Neural progenitor cell (in vitro differentiated cells): ENCODE measurements at places on chromosomes 3 and 15.

DNA sequence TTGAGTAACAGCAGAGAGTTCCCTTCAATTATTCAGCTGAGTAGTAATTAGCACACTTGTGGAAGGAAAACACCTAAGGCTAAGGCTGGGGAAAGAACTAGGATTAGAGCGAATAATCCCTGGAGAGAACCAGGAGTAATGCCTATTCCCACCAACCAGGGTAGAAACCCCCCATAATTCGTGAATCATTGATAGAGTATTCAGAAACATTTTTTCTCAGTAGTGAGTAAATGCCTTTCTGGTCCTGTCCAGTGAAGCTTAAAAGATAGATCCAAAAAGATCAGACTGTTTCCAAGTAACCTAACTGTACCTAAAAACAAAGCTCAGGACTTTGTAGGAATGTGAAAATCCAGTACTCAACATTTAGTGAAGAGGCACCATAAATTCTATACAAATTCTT, 71.2 kb downstream of the DGKG start:
- no peak for DNase-seq

DNA sequence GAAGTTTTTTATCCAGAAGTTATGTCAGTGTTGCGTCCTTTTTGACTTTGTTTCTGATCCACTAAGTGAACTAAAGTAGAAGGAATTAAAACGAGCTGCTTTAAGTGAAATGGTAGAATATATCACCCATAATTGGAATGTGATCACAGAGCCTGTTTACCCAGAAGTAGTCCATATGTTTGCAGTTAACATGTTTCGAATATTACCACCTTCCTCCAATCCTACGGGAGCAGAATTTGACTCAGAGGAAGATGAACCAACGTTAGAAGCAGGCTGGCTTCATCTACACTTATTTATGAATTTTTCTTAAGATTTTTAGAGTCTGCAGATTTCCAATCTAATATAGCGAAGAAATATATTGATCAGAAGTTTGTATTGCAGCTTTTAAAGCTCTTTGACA, 57.6 kb downstream of the DNAH1 start:
- DNase-seq: no peak

GRCh38 chr3:16234281-16234680, 30.5 kb downstream of the DPH3 start:
- DNase-seq: no peak

- DNase-seq: peak; percentile 50
Observed at GRCh38 chr15:99983886-99984286, 250.6 kb upstream of the LYSMD4 start.

GRCh38 chr3:49004352-49005302, 2.6 kb upstream of the WDR6 start:
- no peak for DNase-seq

DNA sequence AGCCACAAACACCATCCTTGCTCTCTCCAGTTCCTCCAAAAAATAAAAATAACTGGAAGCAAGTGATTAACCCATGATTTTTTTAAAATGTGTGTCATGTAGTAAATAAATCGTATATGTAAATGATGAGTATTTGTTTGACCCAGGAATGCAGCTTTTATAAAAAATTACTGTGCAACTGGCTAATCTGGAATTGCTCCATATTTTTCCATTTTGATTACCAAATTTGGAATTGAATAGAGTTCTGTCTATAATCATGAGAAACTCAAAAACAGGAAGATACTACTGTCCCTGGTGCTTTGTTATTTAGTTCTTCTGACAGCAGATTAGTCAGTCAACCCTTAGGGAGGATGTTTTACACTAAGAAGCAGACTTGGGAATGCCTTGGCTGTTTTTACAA, 116.2 kb downstream of the CCNL1 start:
- DNase-seq: no peak

DNA sequence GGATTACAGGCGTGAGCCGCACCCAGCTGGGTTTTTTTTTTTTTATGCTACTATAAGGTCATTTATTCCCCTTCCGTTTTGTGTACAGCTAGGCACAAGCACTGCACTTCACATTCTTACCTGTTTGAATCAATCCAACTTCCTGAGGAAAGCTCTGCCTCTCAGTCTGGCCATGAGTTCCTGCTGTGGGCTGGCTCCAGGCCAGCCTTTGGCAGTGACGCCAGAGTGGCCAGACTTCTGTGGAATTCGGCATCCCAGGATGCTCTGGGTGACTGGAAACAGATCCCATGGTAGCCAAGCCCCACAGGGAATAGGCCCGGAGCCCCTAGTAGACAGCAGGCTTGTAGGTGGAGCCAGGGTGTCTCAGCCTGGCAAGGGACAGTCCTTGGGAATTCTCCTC, 21.5 kb upstream of the TIMP4 start:
- DNase-seq: no peak

GRCh38 chr3:47586746-47587145, 8.1 kb upstream of the CSPG5 start:
- DNase-seq: no peak

GRCh38 chr3:117248153-117248552, 538.6 kb downstream of the TUSC7 start:
- peak; percentile 23 for DNase-seq

DNA sequence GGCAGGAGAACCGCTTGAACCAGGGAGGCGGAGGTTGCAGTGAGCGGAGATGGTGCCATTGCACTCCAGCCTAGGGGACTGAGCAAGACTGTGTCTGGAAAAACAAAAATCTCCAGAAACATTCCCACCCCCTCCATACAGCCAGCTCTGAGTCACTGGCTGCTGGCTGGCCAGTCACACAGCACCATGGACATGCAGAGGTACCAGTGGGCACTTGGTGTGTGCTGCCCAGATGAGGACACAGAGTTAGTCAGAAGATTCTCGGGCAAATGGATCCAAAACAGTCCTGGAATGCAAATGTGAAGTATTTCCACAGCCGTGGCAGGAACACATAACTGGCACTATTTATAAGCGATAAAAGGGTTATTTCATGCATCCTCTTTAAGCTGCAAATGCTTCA, 44.6 kb downstream of the BDH1 start:
- no peak for DNase-seq

DNA sequence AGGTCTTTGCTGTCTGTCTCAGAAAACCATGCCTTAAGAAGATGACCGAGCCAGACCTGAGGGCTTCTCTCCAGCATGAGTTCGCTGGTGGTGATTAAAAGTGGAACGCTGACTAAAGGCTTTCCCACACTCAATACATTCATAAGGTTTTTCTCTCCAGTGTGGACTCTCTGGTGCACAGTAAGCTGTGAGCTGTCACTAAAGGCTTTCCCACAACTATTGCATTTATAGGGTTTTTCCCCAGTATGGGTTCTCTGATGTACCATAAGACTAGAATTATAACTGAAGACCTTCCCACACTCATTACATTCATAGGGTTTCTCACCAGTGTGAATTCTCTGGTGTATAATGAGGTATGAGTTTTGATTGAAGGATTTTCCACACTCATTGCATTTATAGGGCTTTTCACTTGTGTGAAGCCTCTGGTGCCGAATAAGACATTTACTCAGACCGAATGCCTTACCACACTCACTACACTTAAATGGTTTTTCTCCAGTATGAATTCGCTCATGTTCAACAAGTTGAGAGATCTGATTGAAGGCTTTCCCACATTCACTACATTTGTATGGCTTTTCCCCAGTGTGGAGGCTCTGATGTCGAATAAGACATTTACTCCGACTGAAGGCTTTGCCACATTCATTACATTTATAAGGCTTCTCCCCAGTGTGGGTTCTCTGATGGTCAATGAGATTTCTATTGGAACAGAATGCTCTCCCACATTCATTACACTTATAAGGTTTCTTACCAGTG, 21.9 kb upstream of the ZNF445 start:
- DNase-seq: no peak

- DNase-seq: no peak
Observed at GRCh38 chr3:117488983-117489382, 779.4 kb downstream of the TUSC7 start.

GRCh38 chr3:129195731-129196256, 12.1 kb upstream of the CNBP start:
- DNase-seq: no peak

GRCh38 chr15:68091743-68092142, 37.6 kb downstream of the PIAS1 start:
- DNase-seq: no peak

DNA sequence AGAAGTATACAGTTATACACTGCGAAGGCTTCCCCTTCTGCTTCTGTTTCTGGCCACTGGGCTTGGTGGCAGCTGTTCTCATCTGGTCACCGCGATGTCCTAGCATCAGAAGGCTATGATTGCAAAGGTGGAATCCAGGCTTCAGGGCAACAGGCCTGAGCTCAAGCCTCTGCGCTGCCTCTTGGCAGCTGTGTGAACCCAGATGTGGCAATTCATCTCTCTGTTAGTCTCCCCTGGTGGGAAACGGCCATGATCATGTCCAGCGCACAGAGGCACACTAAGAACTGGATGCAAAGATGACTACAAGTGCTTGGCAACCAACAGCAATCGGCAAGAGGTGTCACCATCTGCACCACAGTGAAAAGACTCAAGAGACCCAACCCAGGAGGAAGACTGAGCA, 78.9 kb downstream of the PCSK6 start:
- no peak for DNase-seq

- no peak for DNase-seq
Observed at GRCh38 chr3:5120446-5120845, 1.6 kb upstream of the ARL8B start.

DNA sequence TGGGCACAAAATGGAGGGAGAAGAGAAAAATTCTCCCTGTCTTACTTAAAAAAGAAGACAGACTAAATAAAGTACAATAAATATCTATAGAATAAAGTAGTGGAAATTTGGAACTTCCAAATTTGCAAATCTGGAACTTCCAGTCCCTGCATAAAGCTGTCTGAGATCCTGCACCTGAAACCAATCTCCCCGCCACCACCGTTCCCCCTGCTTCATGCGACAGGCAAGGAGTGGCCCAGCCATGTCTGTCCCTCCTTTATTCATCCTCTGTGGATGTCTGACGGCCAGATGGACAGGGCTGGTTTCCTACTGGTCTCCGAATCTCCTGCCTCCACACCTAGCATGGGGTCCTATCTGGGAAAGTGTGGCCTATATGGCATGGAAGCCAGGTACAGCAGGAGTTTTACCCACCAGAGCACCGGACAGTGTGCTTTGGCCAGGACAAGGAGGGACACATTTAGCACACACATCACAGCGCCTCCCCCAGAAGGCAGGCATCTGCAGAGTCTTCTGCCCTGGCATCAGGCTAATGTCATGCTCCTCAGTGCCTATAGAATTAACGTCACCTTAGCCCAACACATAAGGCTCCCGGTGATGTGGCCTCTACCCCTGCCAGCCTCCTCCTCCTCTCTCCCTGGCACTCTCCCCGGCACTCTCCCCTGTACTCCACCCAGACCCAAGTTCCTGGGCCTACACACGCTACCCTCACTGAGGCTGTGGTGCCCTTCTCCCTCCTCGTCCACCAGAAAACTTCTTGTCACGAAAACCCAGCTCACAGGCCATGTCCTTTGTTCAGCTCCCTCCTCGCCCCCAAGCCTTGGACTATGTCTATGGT, 170.8 kb downstream of the XXYLT1 start:
- no peak for DNase-seq

- no peak for DNase-seq
Observed at GRCh38 chr3:178392511-178392926, 143.7 kb upstream of the KCNMB2 start.

- DNase-seq: no peak
Observed at GRCh38 chr3:106392915-106393314, 524.1 kb upstream of the CBLB start.

DNA sequence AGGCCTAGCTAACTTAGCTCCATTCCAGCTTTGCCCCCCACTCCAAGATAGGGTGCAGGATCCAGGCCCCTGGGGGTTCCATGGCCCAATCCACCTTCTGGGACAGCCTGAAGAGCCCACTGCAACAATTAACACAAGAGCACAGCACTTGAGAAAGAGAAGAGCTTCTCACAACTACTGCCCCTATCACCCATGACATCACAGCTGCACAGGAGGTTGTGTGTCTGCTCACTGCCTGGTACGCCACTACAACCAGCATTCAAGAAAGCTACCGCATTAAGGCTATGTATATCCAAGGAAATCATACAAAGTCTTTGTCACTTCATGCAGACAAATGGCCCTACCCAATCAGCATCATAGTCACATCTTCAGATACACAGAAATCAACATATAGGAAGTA, 62.0 kb downstream of the MYO5A start:
- DNase-seq: no peak

DNA sequence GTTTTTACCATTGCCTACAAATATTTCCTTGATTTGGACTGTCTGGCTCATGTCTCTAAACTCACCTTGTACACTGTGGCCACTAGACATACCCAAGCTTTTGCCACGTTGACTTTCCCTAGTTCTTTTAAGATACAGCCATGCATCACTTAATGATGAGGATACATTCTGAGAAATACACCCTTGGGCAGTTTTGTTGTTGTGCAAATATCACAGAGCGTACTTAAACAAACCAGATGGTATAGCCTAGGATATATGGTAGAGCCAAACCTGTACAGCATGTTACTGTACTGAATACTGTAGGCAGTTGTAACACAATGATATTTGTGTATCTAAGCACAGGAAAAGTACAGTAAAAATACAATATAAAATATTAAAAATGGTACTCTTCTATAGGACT, 5.5 kb downstream of the ARHGEF26 start:
- DNase-seq: no peak

DNA sequence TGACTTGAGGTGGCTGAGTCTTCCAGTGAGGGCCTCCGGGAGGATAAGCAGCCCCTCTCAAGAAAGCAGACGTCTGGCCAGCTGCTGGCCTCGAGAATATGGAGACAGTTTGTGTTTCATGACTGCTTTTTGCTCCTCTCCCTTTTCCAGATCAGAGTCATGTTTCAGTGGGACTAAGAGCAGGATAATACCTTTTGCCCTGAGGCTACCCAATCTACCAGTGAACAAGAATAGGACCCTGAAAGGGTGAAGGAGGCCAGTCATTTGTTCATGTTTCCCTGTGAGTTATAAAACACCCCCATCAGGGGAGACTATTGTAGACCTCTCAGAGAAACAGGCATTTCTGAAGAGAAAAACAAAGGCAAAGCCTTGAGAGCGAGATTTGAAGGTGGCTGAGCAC, 137.4 kb downstream of the RYR3 start:
- DNase-seq: no peak

- DNase-seq: no peak
Observed at GRCh38 chr15:63974021-63974420, 72.3 kb downstream of the DAPK2 start.

DNA sequence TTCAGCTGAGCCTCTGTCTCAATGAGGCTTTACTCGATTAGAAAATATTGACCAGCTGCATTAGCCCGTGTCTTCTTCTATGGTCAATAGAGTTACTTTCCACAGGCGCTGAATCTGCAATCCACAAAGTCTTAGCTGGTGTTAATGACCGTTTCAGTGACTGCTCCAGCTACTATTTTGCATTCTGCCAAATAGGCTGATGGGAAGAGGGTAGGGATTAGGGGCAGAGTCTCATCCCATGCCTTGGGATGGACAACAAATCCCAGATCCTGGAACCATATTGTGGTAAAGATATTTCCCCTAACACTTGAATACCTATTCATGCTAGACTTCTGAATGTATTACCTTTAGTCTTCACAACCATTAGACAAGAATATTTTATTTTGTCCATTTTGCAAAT, 29.5 kb upstream of the MAGI1 start:
- no peak for DNase-seq
